ENCODE measurements at places on chromosomes 11 and 22.

- DNase-seq, result no peak
These were observed 38.5 kb upstream of the ARFGAP3 start for GRCh38 chr22:42895541-42895981.

GRCh38 chr11:86143087-86144030 is 74.5 kb upstream of the PICALM start:
- peak; percentile 54 for DNase-seq

- no peak for DNase-seq
These were observed 66.7 kb upstream of the DBX1 start for GRCh38 chr11:20226933-20227332.

- no peak for DNase-seq
These were observed 92.1 kb upstream of the BLID start for GRCh38 chr11:122207921-122208764.

- DNase-seq, result no peak
These were observed 23.4 kb upstream of the WNT7B start for GRCh38 chr22:46000081-46001027.

GRCh38 chr22:22395245-22395644 is 113.3 kb downstream of the ZNF280B start:
- DNase-seq, result no peak

GRCh38 chr22:40709752-40710413 is 30.6 kb downstream of the MCHR1 start:
- DNase-seq, result no peak

- DNase-seq, result no peak
These were observed 14.2 kb upstream of the MOB2 start for GRCh38 chr11:1500466-1501420.

- no peak for DNase-seq
These were observed 627 bp downstream of the ASCL2 start for GRCh38 chr11:2269601-2270321.

DNA sequence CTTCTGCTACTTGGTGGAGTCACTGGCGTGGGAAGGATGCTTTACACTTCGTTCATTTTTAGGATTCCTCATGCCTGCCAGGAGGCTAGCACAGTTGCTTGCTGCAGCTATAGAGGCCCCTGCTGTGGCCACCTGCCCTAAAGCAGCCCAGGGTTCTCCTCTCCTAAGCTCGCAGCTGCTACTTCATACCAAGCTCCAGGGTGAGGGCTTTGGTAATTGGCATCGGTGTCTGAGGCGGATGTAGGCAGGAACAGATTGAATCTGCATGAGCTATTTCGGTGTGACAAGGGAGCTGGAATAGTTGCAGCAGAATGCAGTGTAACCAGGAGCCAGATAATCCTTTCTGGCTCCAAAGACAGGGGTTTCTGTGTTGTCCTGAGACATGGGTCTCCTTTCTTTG is 133.1 kb downstream of the MICAL2 start:
- no peak for DNase-seq

- no peak for DNase-seq
These were observed 5.9 kb upstream of the ADORA2A start for GRCh38 chr22:24421428-24421931.

GRCh38 chr11:72446929-72447769 is 12.8 kb upstream of the CLPB start:
- peak; percentile 73 for DNase-seq

DNA sequence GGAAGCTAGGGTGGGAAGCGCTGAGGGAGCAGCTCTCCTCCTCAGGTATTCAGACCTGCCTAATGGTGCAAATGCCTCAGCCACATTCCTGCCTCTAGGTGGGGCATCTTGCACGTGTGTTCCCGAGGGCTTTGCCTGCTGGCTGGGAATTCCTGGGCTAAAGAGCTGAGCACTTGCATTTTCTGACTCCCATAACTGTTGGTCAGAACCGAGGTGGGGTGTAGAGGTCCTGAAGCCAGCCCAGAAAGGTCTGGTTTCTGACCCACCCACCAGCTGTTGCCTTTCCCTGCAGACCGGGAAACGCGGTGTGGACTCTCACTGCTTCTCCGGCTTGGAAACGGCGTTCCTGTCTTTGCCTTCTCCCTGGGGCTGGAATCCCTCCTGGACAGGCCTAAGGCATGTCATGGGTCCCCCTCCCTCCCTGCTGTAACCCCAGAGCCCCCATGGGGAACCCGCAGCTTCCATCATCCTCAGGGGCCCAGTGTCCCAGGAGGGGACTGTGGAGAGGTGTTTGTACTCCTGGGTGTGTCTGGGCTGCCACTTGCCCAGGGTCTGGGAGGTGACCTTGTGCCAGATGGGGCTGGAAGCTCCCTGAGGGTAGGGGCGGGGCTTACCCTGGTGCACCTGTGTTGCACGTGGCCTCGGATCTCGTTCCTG is 24.0 kb upstream of the SMIM38 start:
- no peak for DNase-seq

DNA sequence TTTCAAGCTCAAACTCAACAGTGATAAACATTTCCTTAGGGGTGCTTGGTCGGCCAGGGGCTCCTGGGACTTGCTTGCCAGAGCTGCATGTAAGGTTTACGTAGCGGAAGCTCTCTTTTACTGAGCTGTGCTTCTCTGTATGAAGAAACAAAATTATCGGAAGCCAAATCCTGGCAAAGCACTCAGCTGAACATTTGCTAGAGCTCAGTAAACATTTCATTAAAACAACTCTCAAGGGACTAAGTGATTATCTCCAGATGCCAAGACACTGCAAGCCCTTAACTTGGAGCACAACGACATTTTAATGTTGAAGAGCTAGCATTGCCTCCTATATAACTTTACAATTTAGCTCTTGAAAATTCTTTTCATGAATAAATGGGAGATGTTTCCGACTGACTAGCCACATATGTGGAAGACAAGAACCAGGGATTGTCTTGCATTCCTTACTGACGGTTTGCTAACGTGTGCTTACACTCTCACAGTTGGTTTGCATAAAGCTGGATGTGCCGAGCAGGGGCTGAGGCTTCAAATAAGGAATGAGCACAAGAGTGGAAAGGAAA is 43.4 kb downstream of the SCUBE2 start:
- DNase-seq, result no peak

DNA sequence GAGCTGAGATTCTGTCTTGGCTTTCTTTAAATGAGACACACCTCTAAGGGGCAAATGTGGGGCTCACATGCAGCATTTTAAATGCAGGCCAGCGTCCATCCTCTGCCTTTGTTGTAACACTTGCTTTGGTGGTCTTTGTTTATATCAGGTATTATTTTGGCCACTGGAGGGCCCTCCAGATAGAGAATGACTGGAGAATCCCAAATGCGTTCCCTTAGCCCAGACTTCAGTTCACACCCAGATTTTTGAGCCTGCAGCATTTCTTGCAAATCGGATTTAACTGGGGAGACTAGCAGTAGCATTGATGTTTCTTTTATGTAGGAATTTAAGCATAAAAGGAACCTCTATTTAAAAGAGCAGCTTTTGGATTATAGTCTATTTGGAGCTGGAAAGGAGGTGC is 200.2 kb upstream of the SORL1-AS1 start:
- DNase-seq, result no peak

DNA sequence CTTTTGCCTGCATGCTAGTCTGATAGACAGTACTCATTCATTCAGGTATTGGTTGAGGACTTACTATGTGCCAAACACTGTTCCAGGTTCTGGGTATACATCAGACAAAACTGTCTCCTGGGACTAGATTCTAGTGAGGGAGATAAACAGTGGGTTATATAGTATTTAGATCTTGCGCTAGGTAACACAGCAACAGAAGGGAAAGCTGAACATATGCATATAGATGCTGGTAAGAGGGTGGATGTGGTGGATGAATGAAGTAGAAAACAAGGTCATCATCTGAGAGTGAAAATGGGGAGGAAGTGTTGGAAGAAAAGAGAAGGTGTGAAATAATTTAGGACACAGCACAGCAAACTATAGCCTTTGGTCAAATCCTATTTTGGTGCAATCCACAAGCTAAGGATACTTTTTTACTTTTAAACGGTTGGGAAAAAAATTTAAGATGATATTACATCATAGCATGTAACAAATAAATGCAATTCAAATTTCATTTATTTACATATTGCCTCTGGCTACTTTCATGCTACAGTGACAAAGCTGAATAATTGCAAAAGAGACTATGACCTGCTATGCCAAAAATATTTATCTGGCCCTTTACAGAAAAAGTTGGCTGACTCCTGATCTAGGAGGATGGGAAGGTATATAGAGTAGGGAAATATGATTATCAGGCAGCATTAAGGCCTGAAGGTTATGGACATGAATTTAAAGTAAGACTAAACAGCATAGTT is 7.1 kb upstream of the TMEM9B start:
- DNase-seq, result no peak

DNA sequence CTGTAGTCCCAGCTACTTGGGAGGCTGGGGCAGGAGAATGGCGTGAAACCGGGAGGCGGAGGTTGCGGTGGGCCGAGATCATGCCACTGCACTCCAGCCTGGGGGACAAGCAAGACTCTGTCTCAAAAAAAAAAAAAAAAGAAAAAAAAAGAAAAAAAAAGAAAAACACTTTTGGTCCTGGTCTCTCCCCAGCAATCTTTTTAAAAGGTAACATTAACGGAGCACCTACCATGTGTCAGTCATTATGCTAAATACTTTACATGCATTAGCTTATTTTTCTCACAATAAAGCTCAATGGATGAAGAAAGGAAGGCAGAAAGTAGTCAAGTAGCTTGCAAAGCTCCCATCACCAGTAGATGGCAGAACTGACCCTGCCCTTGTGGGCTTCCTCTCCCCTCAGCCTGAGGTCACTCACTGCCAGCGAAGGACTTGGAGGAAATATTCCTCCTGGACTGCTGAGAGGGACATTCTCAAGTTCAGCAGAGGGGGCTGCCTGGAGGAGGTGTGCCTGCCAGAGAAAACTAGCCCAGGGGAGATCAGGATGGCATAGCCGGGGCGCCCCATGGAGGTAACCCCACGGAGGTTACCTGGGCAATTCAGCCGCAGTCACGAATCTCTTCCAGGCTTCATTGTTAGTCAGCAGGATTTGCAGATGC is 15.5 kb downstream of the APOL3 start:
- peak; percentile 70 for DNase-seq

DNA sequence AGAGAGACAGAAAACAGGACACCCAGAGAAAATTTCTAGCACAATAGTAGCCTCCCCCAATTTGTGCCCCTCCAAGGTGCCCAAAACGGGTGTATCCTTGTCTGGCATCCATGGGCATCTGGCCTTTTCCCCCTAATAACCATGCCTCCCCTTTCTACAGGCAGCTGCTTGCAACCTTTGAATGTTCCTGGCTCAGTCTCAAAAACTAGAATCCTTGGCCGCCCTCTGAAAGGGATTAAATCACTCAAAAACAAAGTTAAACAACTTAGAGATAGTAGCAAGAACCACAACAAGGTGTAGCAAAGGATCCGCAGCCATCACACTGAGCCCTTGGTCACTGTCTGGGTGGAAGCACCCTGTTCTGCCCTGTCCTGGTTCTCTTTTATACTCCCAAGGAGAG is 105.6 kb downstream of the MN1 start:
- DNase-seq, result no peak

DNA sequence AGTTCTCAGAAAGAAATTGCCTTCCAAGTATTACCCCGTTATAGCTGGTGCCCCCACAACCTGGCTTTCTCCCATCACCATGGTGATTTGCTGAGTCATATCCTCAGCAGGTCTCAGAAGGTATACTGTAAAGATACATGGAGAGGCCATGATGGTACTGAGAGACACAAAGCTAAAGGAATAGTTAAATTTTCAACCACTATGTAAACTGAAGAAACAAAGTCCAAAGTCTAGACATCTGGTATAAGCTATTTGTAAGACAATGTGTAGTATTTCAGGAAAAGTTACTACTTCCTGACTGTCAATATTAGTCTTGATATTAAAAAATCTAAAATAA is 377.1 kb downstream of the DCDC1 start:
- DNase-seq, result no peak

GRCh38 chr11:11983427-11983826 is 25.0 kb downstream of the DKK3 start:
- no peak for DNase-seq

- no peak for DNase-seq
These were observed 24.0 kb downstream of the PLAAT3 start for GRCh38 chr11:63590024-63590788.

DNA sequence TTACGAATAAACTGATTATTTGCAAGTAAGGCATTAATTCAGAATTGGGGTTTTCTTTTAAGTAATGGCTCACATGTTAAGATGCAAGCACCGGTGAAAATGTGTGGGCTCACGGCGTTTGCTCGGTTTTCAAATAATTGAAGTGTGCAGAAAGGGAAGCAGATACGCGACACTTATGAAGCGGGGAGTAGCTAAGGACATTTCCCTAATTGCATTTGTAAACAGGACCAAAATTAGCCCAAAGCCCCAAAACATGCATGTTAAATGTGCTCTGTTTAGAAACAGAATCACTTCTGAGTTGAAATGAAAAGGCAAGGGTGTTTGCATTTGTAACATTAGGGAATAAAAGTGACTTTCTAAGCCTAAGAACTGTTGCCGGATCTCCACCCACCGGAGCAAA is 61.3 kb downstream of the ELFN2 start:
- no peak for DNase-seq

- no peak for DNase-seq
These were observed 66.6 kb upstream of the PRODH start for GRCh38 chr22:19002684-19003038.

- no peak for DNase-seq
These were observed 7.4 kb downstream of the B4GALNT4 start for GRCh38 chr11:376531-377173.

- DNase-seq, result no peak
These were observed 55.9 kb downstream of the KCNC1 start for GRCh38 chr11:17790453-17790852.

GRCh38 chr22:36196254-36197064 is 5.2 kb downstream of the APOL4 start:
- DNase-seq, result no peak

DNA sequence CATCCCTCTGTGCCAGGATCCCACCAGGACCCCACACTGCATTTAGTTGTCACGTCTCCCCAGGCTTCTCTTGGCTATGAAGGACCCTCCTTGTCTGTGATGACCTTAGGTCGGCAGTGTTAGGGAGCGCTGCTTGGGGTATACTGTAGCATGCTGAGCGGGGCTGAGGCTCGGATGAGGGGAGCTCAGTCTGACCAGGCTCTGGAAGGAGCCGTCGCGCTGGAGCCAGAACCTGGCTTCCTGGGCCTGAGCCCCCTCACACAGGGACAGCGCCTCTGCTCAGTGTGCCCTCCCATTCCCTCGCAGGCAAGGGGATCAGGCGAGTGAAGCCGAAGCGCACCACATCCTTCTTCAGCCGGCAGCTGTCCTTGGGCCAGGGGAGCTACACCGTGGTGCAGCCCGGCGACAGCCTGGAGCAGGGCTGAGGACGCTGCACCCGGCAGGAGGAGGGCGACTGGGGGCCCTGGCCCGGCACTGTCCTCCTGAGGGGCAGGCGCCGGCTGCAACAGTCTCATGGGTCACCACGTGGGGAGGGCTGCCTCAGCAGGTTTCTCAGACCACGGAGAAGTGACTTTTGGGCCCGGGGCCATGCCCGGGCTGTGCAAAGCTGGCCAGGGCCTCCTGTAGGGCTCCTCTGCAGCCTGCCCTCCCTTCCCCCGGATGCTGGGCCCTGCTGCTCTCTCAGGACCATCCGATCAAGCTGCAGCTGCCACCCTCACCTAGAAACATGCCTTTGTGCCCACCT is 11.5 kb upstream of the NEAT1 start:
- no peak for DNase-seq

Data from hematopoietic multipotent progenitor cell treated with erythropoietin and hydrocortisone succinate and interleukin-3 and kit ligand, for 17 days (in vitro differentiated cells).